ENCODE measurements at places on chromosomes 7 and 10.

GRCh38 chr10:100025576-100025975 lies 15.8 kb upstream of the DNMBP start:
- DNase-seq: no peak

DNA sequence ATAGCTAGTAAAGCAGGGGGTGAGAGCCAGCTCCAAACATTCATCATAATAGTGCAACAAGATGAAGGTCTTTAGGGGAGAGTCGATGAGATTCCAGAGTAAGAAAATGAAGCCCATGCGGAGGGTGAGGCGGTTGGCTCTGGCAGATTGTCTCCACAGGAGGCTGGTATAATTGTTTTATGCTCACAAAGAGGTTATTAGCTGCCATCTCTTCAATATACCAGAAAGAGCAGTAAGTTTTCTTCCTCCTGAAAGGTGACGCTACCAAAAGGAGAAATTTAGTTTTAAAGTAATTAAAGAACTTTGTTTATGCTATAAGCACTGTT lies 59.2 kb upstream of the KCNIP2 start:
- DNase-seq: no peak

- DNase-seq: no peak
Measured at GRCh38 chr10:112716924-112717413, 233.1 kb upstream of the TCF7L2 start.

- DNase-seq: peak; percentile 57
Measured at GRCh38 chr7:100493476-100494264, 9.9 kb downstream of the NYAP1 start.

DNA sequence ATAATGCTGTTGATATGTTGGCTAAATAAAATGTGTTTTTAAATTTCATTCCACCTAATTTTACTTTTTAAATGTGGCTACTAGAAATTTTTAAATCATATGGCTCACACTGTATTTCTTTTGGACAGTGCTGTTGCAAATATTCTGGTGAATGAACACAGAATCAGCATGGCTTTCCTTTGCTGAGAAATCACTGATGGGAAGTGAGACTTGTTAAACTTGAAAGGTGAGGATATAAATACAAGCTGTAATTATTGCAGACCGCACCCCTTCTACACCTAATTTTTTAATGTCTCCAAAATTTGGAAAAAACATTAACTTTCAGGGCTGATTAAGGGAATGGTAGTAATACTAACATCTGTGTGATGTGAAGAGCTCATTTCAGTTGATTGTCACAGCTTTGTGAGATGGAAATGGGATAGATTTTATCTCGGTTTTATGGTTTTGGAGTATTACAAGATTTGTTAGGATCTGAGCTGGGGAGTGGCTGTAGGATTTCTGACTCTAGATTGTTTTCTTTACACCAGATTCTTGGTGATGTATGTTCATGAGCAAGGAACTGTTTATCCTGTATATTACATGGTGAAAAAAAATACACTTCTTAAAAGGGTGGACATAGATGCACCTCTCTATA lies 1.3 kb downstream of the MIOS start:
- no peak for DNase-seq

GRCh38 chr10:92757066-92757710 lies 67.4 kb downstream of the HHEX start:
- peak; percentile 75 for DNase-seq

DNA sequence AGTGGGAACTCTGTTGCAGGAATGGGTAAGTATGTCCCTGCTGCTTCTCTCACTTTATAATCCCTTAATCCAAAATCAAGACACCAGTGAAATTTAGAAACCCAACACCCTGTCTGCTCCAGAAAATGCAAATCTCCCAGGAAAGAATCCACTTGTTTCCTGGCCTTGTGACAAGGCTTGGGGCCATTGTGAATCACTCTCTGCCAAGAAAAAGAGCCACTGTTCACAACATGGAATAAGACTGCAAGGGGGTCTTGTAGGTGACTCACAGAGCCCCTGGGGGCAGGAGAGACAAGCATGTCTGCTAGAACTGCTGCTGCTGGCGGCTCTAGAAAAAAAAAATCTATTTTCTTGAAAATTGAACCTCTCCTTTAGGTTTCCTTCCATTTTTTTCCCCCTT lies 191.2 kb downstream of the SORCS1 start:
- no peak for DNase-seq

DNA sequence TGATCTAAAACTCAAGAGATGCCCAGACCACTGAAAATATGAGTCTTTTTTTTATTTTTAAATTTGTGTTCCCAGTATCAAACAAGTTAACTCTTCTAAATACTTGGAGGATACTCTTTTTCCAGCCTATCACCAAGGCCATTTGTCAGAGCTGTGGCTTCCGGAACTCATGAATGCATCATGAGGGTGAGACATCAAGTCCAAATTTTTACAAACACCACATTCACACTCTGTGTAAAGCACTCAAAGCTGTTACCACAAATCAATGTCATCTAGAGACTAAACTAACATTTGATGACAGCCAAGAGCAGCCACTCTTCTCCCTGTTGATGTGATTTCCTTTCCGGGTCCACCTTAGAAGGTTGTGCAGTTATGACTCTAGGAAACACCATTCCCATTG lies 43.8 kb upstream of the ARID5B start:
- DNase-seq: no peak

DNA sequence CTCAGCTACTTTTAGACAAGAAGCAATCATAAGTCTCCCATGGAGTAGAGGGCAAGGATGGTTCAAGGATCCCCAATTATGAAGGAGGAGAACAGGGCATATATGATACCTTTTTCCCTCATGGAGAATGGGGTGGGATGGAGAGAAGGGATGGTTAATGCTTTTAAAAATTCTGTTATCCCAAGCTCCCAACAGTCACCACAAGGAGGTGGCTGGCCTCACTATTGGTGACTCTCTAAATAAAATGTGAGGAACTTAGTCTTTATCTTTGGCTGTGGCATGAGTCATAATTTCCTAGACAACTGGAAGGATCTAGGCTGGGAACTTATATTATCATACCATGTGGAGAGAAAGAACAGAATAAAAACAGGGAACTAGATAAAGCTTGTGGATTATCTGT lies 297.0 kb downstream of the PHTF2 start:
- no peak for DNase-seq

DNA sequence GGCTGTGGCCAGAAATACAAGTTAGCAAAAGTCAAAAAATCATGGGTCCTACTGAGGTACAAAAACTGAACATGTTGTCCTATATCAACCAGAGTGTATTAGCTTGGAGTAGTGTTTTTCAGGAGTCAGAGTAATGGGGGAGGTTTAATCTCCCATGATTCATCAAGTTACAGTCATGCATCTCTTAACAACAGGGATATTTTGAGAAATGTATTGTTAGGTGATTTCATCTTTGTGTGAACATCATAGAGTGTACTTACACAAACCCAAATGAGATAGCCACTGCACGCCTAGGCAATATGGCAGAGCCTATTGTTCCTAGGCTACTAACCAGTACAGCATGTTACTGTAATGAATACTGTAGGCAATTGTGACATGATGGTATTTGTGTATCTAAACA lies 14.9 kb upstream of the TES start:
- DNase-seq: no peak

- no peak for DNase-seq
Measured at GRCh38 chr7:90216080-90216674, 4.6 kb downstream of the STEAP2 start.

Measured in K562 (cell line).